ENCODE measurements at places on chromosomes 7 and 10.
A peak's percentile ranks its signal among the peaks of the same experiment; 100 is the strongest.

DNA sequence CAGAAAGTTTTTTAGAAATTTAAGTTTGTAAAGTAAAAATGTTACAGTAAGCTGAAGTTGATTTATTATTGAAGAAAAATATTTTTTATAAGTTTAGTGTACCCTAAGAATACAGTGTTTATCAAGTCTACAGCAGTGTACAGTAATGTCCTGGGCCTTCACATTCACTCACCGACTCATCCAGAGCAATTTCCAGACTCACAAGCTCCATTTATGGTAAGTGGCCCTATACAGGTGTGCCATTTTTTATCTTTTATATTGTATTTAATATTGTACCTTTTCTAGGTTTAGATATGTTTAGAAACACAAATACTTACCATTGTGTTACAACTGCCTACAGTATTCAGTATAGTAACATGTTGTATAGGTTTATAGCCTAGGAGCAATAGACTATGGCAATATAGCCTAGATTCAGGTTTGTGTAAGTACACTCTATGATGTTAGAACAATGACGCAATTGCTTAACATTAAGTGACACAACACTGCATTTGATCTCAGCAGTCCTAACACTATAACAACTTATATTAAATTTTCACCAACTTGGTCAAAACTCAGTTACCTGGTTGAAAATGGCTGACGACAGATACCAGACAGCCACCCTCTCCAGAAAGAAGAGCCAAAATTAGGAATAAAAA lies 45.7 kb downstream of the HIBADH start:
- DNase-seq: no peak

DNA sequence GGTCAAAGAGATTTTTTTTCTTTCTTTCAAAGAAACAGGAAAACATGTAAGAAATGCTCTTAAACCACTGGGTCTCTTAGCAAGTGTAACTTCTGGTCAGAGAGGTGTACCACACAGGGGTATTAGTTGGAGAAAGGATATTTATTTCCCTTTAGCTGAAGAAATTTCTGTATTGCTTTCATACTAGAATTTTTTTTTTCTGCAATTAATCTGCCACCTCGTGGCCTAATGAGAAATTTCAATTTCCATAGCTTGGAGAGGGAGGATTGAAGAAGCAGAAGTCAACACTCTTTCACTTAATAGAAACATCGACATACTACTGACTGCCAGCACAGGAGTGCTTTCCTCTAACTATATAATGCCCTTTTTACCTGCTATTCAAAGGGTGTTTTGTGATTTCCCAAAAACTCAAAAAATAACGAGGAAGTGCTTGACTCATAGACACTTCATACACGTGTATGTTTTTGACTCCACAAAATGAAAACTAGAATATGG lies 177.6 kb upstream of the NAMPT start:
- DNase-seq: no peak

GRCh38 chr10:75003891-75004290 lies 107.6 kb upstream of the SAMD8 start:
- no peak for DNase-seq

- no peak for DNase-seq
Measured at GRCh38 chr10:43862756-43863155, 214.1 kb upstream of the ZNF32 start.

GRCh38 chr10:31830887-31831286 lies 97.7 kb downstream of the ARHGAP12 start:
- DNase-seq: no peak

- peak; percentile 83 for DNase-seq
Measured at GRCh38 chr10:132448248-132448731, 51.3 kb downstream of the PWWP2B start.

GRCh38 chr7:158315326-158315725 lies 272.3 kb downstream of the PTPRN2 start:
- DNase-seq: no peak

- no peak for DNase-seq
Measured at GRCh38 chr10:58796824-58797223, 284.2 kb downstream of the BICC1 start.

DNA sequence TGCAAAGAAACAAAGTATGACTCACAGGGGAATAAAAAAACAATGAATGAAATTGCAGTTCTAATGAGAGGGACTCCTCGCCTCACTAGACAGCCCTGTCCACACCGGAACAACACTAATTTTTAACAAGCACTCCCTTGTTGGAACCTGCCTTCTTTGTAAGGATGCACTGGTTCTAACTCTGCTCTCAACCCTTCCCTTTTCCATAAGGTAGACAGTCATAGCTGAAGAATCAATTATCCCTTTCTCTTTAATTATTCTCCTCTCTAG lies 65.1 kb downstream of the TSPAN12 start:
- no peak for DNase-seq

- DNase-seq: no peak
Measured at GRCh38 chr7:129617652-129618051, 6.1 kb downstream of the NRF1 start.

DNA sequence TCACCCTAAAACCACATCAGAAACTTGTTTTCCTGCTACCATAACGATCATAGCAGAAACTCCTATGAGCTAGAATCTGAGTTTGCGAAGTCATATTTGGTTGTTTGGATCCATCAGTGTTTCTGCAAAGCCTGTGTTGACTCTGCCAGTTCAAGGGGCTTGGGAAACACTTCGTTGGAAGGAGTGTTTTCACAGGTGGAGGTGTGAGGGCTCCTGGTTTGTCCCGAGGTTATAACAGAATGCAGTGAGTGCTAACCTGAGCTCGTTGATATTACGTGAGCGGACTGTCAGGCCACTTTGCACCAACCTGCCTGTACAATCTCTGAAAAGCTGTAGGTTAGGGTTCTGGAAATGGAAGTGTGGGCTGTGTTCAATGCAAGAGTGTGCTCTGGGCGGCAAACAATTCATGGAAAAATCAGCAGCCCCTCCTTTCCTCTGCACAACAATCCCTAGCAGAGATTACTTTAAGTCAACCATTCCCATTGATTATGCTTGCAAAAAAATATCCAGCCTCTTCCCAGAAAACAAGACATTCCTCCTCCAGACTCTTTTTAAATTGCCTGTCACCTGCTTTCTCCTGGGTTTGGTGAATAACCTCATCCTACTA lies 622.0 kb downstream of the TYW1 start:
- no peak for DNase-seq

- no peak for DNase-seq
Measured at GRCh38 chr7:29811586-29811985, 5.3 kb downstream of the WIPF3 start.

GRCh38 chr10:125054669-125055268 lies 105.6 kb downstream of the CTBP2 start:
- DNase-seq: no peak

- no peak for DNase-seq
Measured at GRCh38 chr7:79734181-79734580, 280.7 kb upstream of the MAGI2 start.

- no peak for DNase-seq
Measured at GRCh38 chr10:59315465-59315864, 46.9 kb downstream of the FAM13C start.

GRCh38 chr10:11602919-11603523 lies 8.4 kb downstream of the USP6NL start:
- no peak for DNase-seq

DNA sequence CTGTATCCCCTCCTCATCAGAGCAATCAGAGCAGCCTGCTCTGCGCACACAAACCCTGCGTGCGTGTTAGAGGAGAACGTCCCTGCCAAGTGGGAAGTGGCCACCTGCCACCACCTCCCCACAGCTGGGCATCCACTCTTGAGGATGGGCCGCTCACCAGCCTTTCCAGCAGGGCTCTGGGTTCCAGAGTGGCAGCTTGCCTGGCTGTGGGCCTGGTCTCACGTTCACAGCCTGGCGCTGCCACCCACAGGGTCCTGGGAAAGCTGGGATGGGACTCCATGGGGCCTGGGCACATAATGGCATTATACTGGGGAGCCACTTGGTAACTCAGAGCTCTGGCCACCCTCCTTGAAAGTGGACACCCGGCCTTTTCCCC lies 151.1 kb upstream of the PPP2R2D start:
- no peak for DNase-seq

GRCh38 chr10:62723375-62723774 lies 81.1 kb upstream of the ADO start:
- DNase-seq: no peak

- no peak for DNase-seq
Measured at GRCh38 chr10:102511583-102512274, 8.0 kb downstream of the SUFU start.

- no peak for DNase-seq
Measured at GRCh38 chr7:138838166-138838565, 40.2 kb upstream of the ATP6V0A4 start.

GRCh38 chr7:137304624-137305235 lies 38.8 kb downstream of the PTN start:
- DNase-seq: no peak

DNA sequence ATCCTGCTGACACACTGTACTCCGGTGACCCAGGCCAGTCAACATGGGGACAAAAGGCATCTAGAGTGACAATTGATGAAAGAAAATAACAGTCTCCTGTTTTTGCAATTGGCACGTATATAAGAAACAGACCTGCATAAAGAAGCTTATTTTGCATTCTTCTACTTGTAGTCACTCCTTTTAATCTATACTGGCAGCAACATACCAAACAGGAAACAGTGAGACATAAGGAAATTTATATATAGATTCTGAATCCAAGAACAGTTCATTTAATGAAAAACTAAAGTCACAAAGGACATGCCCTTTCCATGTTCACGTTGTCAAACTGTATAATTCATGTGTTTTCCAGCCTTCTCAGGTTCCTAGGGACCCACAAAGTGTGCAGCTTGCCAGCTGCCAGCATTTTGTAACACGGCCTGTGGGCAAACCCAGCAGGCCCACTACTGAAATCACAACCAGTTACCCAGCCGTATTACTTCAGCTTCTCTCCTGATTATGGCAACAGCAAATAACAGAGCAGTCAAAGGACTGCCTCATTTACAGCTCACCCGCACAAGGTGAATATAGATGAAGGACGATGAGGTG lies 72.3 kb downstream of the AMPH start:
- DNase-seq: no peak

GRCh38 chr10:89523274-89523673 lies 12.1 kb downstream of the SLC16A12 start:
- DNase-seq: no peak

DNA sequence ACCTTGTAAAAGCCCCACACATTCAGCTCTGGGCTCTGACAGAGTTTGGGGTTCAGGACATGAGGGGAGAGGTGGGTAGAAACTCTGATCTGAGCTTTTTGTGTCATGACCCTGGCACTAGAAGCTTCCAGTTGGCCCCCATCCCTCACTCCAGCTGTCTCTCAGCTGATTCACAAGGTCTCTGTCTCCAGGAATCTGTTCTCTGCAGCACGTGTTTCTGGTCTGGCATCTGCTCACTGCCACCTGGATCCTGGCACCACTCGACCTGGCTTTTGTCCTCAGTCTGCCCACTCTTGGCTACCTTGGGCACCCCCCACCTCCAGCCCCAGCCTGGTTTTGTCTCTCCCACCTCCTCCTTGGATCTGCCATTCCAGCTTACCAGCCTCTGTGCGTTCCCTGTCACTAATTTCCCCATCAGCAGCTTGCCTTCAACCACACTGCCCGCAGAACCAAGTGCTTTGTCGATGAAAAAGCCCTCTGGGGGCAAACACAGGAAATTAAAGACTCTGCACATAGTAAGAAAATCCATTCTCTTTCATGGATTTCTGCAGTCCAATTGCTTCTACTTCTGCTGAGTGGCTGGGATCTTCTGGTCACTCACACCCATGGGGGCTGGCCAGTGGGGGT lies 18.3 kb upstream of the ADCYAP1R1 start:
- no peak for DNase-seq

- DNase-seq: no peak
Measured at GRCh38 chr7:157129200-157129599, 9.5 kb upstream of the UBE3C start.

- DNase-seq: no peak
Measured at GRCh38 chr7:135317676-135318325, 84.2 kb downstream of the STRA8 start.

- DNase-seq: no peak
Measured at GRCh38 chr7:1263391-1263951, 30.8 kb downstream of the UNCX start.

GRCh38 chr10:5999440-6000165 lies 22.3 kb upstream of the IL15RA start:
- DNase-seq: no peak

DNA sequence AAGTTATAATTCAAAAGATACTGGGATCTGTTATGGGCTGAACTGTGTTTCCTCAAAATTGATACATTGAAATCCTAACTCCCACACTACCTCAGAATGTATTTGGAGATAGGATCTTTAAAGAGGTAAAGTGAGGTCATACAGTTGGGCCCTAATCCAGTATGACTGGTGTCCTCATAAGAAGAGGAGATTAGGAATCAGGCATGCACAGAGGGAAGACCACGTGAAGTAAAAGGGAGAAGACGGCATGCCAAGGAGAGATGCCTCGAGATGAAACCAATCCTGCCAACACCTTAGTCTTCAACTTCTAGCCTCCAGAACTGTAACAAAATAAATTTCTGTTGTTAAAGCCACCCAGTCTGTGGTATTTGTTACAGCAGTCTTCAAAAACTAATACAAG lies 5.9 kb upstream of the CFAP69 start:
- DNase-seq: no peak

GRCh38 chr7:5838761-5839500 lies 41.7 kb upstream of the OCM start:
- no peak for DNase-seq

DNA sequence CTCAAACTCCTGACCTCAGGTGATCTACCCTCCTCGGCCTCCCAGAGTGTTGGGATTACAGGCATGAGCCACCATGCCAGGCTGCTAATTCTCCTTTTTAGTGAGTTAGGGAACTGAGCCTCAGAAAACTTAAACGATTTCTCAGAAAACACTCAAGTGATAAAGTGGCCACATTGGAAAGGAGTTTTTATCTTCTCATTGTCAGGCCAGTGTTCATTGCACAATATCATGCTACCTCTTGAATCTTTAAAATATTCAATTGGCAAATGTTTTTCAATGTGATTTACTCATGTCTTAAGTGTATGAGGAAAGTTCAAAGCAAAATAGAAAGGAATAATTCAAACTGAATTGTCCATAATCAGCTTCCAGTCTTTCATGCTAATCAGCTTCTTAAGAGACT lies 80.7 kb downstream of the ITGB8 start:
- DNase-seq: no peak

DNA sequence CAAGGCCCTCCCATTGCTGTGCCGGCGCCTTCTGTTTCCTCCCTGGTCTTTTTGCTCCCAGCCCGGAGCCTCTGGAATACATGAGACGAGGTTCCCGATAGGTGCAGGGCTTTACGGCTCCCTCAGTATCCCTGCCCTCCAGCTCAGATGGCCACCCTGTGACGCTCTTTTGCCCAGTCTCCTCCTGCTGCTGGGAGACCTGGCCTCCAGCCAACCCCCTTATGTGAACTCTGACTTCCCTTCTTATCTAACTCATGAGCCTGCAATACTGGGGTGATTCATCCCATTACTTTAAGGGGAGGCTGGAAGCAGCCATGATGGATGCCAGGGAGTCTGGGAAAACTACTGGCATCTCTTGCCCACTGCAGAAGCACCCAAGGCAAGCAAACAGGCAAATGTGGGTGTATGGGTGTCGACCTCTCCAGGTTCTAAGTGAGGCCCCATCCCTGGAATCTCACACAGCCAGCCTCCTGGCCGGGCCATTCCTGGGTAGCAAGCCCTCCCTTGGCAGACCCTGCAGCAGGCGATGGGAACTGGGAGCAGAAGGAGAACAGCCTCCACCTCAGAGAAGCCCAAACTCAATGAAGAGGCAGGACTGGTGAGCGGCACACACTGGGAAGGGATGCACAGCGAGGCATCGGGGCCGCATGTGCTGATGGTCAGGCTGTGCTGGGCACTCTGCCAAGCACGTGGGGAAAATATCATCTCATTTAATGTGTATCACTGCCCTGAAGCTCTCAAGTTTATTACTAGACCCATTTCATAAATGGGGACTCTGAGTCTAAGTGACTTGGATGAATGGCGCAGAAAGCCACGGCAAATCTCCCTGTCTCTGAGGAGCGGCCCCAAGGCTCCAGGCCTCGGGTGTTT lies 97.5 kb downstream of the FAM53B start:
- peak; percentile 79 for DNase-seq
